ENCODE measurements at places on chromosomes 6 and 20. TPM values are rescaled to one million over a fixed set of nuclear protein-coding genes. Genes with fewer than 3 reads are reported as not detected.

NRSN1 gene
- 5.4 TPM for total RNA-seq

DOK5 gene
- total RNA-seq = 1.8 TPM

RHAG gene
- 0.83 TPM for total RNA-seq

TCF15 gene
- total RNA-seq = 0.66 TPM

CD24 gene
- total RNA-seq = 1.2 TPM

CNR1 gene
- total RNA-seq = 23.5 TPM

ARMH2 gene
- not detected for total RNA-seq

TUBB gene
- 267 TPM for total RNA-seq

- no peak for DNase-seq
Measured at GRCh38 chr6:72348926-72349325, 272.9 kb upstream of the KCNQ5 start.

- DNase-seq = no peak
Measured at GRCh38 chr6:99364026-99364425, 14.6 kb upstream of the FAXC start.

- no peak for DNase-seq
Measured at GRCh38 chr6:2641044-2641725, 109.5 kb downstream of the MYLK4 start.

GRCh38 chr20:22060610-22061009 lies 355.1 kb downstream of the PAX1 start:
- DNase-seq = no peak

GRCh38 chr20:59958626-59959025 lies 403 bp downstream of the CDH26 start:
- no peak for DNase-seq

DNA sequence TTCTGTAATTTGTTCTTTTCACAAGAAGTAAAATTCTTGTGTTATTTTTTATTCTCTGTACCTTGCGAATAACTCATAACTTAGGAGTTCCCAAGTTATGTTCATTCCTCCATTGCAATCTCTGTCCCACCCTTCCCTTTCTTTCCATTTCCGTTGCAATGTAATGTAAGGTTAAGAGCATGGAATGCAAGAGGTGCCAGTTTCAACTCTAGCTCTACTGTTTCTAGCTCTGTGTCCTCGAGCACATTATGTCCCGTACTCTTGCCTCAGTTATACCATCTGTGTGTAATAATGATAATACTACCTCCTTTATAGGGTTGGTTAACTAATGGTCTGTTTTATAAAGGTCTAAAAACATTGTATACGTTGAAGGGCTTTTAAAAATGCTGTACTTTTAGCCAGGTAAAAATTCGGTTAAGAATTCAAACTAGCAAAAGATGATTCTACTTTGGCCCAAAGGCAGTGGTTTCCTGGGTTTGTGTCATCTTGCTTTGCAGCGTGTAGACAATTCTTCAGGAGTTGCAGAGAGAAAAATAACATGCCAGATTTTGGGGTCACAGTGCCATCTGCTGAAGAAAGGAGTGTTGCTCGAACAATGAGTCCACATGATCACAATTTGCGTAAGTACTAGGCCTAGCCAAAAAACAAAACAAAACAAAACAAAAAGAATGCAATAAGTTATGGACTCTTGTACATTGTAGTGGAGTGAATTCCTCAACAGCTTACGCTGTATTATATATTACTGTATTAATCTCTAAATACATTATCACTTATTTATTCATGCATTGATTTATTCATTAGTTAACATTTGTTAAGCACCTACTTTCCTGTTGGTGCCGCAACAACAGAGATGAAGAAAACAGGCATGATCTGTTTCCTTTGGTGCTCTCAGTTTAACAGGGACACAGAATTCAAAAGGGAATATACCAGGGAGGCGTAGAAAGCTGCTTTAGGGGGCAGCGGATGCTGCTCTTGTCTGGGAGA lies 10.0 kb upstream of the PFDN4 start:
- DNase-seq = no peak

- DNase-seq = no peak
Measured at GRCh38 chr20:59221707-59222252, 58.2 kb downstream of the ZNF831 start.

DNA sequence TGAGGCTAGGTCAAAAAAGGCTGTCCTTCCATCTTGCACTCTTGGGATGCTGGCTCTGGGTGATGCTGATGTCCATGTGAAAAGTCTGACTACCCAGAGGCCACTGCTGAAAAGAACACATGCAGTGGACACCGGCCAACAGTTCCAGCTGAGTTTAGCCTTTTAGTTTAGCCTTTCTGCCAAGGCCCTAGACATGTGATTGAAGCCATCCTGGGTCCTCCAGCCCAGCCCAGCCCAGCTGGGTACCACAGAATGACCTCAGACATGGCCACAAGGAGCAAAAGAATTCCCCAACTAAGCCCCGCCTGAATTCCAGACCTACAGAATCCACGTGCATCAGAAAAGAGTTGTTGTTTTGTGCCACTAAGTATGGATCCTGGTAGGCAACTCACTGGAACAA lies 17.4 kb downstream of the PIGT start:
- peak; percentile 79 for DNase-seq

- DNase-seq = no peak
Measured at GRCh38 chr6:31464252-31465184, 33.4 kb upstream of the MICB start.

GRCh38 chr6:52136934-52137467 lies 49.2 kb upstream of the IL17A start:
- no peak for DNase-seq

- no peak for DNase-seq
Measured at GRCh38 chr6:106546261-106546690, 83.0 kb downstream of the RTN4IP1 start.

- no peak for DNase-seq
Measured at GRCh38 chr20:20393207-20394120, 25.6 kb downstream of the INSM1 start.

DNA sequence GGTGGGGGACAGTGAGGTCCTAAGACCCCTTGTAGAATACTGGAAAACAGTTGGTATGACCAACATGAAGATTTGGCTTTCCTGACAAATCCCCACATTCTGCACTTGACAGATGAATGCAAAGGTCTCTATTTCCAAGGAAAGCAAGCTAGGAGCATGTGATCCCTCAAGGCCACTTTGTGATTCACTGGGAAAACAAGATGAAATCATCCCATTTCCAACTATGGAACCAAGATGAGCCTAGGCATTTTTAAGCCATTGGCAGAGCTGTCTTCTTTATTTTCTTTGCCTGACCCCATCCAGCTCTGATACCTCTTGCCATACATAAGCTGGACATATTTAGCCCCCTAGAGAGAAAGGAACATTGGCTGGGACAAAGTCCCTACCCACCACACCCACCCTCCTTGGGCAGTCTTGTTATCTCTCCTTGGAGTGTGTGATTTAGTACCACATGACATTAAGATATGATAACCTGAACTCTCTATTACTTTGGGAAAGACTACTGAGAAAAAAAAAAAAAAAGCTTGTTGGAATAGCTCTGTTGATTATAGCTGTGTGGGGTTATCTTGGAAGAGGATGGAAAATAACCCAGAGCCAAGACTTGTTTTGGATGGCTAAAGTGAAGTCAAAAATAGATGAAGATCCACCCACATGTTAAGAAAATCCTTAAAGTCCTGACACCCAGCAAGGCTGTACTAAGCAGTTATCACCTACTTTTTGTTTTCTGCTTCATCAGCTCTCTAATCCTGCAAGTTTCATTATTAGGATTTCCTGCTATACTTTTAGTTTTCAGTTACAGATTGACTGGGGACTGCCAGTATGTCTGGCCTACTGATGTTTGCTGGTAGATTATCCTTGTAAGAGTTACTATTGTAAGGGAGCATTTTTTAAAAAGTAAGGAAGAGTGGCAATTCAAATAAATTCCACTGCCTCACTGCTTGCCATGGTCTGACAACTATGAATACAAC lies 90.1 kb upstream of the PREP start:
- no peak for DNase-seq

DNA sequence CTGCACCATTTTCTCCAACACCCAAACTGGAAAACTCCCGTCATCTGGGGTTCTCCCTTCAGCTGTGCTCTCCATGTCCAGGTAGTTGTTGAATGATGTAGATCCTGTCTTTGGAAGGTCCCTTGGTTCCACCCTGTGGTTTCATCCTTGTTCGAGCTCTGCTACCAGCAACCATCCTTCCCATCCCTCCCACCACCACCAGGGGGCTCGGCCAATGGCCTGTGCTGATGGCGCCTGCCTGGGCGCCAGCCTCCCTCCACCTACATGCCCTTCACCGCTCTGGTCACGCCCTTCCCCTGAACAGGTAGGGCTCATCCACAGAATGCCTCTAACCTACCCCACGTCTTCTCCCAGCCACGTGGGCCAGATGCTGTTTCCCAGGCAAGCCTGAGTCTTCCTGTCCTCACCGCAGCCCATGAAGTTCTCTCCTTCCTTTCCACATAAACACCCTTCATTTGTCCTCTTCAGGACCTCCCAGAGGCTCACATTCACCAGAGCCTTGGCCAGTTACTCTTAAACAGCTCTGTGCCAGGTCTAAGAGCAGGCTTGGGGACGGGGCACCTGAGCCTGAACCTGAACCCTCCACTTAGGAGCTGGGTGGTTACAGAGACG lies 75.1 kb upstream of the DUSP22 start:
- DNase-seq = no peak

- no peak for DNase-seq
Measured at GRCh38 chr6:128280960-128281359, 239.4 kb downstream of the PTPRK start.

- no peak for DNase-seq
Measured at GRCh38 chr6:21850691-21851090, 257.1 kb downstream of the SOX4 start.

DNA sequence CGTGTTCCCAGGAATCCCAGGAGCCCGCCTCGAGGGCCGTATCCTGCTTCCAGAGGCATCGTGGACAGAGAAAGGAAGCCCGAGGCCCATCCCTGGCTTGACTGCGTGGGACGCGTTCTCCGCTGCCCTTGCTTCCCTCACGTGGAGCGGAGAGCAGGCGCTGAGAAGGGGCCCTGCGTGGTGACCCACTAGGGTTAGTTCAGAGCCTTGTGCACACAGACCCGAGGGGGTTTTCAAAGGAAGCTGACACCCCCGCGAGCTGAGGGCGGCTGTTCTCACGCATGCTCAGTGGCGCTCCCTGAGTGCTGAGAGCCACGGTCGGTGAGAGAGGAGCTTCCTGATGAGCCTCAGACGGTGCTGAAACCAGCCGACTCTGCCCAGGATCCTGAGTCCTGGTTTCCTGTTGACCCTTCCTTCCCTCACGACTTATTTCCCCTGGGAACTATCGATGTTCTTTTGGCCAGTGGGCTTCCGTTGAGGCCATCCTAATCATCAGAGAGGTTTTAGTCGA lies 28.9 kb upstream of the CCR6 start:
- DNase-seq = no peak

GRCh38 chr6:82066991-82067411 lies 180.5 kb downstream of the IBTK start:
- no peak for DNase-seq

DNA sequence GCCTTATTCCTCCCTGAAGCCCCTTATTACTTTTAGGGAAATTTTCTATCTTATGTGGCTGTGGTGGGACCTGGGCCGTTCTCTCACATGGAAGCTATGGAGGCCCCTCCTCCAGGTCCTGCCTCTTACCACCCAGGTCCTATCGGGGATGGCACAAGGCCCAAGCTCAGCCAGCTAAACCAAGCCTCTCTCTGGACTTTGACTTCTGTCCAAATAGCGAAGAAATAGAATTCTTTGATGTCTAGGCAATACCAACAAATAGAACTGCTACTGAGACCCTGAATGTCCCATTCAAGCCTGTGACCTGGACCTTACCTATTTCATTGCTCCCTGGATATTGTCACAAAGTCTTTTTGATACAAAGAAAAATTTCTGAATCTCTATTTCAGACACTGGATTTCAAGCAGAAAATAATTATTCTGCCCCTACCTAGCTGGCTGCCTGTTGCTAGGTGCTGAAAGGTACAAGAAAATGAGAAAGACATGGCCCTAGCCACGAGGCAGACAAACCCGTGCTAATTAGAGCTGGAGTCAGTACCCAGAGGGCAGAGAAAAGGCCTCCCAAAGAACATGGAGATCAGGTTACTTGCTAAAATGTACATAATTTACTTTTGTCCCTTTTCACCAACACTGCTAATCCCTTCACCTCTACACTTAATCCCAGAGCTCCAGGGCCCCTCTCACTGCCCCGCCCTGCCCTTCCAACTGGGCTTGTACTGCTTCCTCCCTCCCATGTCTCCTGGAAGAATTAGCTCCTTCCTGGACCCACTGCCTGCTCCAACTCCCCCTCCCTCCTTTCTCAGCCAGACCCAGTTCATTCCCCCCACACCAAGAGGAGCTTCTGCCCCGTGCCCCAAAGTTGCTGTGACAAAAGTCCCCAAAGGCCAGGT lies 15.5 kb upstream of the NNAT start:
- DNase-seq = peak; percentile 48

DNA sequence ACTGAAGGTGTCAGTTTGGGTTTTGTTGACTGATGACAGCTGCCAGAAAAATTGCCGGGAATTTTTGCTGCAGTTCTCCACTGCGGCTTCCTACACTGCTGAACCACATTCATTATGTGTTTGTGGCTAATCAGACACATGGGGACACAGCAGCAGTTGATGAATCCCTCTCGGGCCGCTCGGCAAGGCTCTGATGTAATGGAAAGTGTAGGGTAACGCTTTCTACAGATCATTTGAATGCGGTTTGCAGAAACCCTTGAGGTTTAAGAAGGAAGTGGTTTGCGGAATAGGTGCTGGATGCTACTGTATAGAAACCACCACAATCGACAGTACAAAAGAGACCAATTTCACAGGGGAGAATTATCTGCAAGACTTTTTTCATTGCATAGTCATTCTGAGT lies 138.7 kb upstream of the SASH1 start:
- no peak for DNase-seq

GRCh38 chr6:164378330-164378729 lies 931.1 kb downstream of the C6orf118 start:
- DNase-seq = no peak

DNA sequence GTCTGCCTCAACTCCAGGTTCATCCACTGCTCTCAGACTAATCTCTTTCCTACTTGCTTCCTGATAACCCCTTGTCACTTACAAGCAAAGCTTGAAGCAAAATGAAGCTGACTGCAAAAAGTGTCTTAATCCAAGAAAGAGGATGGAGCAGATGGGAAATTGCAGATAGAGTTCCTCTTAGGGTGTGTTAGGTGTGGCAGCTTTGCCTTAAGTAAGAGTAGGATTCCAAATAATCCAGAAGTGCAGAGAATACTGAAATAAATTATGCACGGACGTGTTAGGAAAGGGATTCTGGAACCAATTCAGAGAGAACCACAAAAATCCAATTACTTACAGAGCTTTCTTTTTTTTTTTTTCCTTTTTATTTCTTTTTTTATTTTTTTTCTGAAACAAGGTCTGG lies 6.1 kb upstream of the RPL7L1 start:
- no peak for DNase-seq

Measured in sigmoid colon (tissue), 7 donors.